GM12865 (cell line): ENCODE measurements at places on chromosomes 2 and 18.

- DNase-seq = peak; percentile 62
Observed at GRCh38 chr2:134218930-134219658, 34.8 kb upstream of the MGAT5 start.

GRCh38 chr2:37775908-37776250 is 104.4 kb upstream of the CDC42EP3 start:
- no peak for DNase-seq

- no peak for DNase-seq
Observed at GRCh38 chr2:18408638-18409037, 151.8 kb downstream of the RDH14 start.

DNA sequence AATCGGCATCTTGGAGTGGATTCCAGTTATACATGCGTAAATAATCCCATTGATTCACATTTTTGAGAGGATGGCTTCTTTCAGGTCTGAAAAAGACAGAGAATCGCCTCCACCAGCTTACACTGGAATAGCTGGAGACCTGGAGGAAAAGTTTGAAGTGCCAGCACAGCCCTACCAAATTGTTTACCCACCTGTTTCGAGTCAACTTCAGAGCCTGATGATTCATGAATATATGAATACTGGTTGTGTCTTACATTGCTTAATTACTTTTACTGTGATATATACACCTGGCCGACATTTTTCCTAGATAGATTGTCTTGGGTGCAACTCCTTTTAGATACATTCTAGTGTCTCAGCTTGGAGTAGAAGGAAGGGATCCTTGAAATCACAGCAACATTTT is 335 bp upstream of the NCKAP5 start:
- no peak for DNase-seq
